ENCODE measurements at places on chromosomes 2 and 18. TPM values are rescaled to one million over a fixed set of nuclear protein-coding genes. Genes with fewer than 3 reads are reported as not detected.

The C18orf54 gene
- 0.68 TPM for polyA plus RNA-seq

The PPP4R3B gene
- polyA plus RNA-seq: 11.0 TPM

The ADAM23 gene
- 3.6 TPM for polyA plus RNA-seq

The KCNK3 gene
- polyA plus RNA-seq: 0.16 TPM

The EIPR1 gene
- polyA plus RNA-seq: 103 TPM

DNA sequence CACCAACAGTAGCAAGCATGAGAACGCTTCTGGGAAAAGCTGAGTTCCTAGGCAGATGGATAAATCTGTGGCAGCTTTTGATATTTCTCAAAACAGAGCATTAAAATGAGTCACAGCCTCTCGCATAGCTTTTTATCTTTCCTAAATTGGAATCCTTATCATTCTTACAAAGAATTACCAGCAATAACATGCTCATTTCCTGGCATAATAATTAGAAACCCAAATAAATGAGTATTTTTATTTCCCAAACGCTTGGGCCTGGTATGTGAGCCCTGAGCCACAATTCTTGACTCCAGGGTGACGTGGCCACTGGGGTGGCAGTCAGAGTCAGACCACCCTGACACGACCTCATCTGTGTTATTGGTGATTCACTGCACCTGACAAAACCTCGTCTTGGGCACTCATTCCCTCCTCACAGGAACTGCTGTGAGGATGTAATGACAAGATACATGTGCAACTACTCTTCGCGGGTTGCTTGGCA lies 210.7 kb downstream of the ARL4C start:
- DNase-seq: no peak
- no peak overlapping the region for H3K27ac ChIP-seq
- no peaks in the 10 kb centered on the region for H3K36me3 ChIP-seq

GRCh38 chr2:175766880-175767279 lies 235.2 kb downstream of the LNPK start:
- no peaks in the 10 kb centered on the region for H3K27me3 ChIP-seq
- no peaks in the 10 kb centered on the region for H3K4me1 ChIP-seq
- H3K4me3 ChIP-seq: no peak overlapping the region
- H3K36me3 ChIP-seq: no peaks in the 10 kb centered on the region
- DNase-seq: no peak

DNA sequence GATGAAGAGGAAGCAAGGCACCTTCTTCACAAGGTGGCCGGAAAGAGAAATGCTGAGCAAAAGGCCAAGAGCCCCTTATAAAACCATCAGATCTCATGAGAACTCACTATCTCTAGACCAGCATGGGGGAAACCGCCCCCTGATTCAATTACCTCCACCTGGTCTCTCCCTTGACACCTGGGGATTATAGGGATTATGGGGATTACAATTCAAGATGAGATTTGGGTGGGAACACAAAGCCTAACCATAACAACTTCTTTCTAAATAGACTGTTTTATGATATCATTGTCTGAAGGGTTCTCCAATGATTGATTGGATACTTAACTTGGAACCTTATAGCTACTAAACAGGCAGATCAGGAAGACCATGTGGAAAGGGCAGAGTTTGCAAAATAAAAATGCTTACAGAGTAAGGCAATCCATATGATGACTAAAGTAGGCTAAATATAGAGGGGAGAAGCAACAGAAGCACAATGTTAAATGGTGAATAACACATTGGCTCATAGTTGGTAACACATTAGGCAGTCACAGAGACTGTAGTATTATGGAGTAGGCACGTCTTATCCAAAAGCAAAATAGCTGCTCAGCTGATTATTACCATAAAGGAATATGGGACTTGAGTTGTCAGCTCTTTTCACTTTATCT lies 179.0 kb downstream of the BARD1 start:
- no peaks in the 10 kb centered on the region for H3K36me3 ChIP-seq
- H3K4me3 ChIP-seq: no peak overlapping the region
- no peaks in the 10 kb centered on the region for H3K4me1 ChIP-seq
- H3K27ac ChIP-seq: no peak overlapping the region

DNA sequence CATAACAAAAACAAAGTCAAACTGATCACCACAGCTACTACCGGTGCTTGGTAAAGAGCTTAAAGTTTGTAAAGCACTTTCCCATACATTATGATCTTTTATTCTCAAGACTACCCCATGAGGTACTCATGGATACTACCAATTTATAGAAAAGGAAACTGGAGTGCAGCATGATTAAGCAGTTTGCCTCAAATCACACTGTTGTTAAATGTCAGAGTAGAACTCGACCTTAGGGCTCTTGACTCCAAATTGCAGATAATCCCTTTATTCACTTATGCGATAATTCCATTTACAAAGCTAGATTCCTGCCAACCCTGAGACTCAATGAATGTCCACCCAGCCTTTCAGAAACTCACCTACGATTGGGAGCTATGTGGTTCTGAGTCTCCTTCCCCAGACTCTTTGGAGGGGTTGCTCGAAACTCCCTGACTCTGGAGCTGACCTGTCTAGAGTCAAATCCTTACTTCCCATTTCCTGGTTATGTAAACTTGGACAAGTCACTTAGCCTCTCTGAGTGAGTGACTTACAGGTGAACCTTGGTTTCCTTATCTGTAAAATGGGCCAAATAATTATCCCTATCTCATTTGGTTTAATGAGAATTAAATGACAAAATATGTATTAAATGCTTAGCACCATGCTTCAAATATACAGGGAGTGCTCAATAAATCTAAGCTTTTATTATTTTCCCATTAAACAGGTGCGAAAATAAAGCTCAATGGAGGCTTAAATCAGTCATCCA lies 47.4 kb downstream of the PSD4 start:
- H3K4me3 ChIP-seq: no peak overlapping the region
- peaks cover 4% of the 10 kb centered on the region for H3K4me1 ChIP-seq
- H3K27ac ChIP-seq: no peak overlapping the region
- H3K36me3 ChIP-seq: no peaks in the 10 kb centered on the region
